Fibroblast of lung (primary cell): ENCODE measurements at places on chromosomes 16 and 17. TPM values are rescaled to one million over a fixed set of nuclear protein-coding genes. Genes with fewer than 3 reads are reported as not detected.

TOX3 gene
- not detected in 2 replicates for total RNA-seq

PYY gene
- total RNA-seq: 0.33 TPM in 1 of 2 replicates, not detected in the other

DNA sequence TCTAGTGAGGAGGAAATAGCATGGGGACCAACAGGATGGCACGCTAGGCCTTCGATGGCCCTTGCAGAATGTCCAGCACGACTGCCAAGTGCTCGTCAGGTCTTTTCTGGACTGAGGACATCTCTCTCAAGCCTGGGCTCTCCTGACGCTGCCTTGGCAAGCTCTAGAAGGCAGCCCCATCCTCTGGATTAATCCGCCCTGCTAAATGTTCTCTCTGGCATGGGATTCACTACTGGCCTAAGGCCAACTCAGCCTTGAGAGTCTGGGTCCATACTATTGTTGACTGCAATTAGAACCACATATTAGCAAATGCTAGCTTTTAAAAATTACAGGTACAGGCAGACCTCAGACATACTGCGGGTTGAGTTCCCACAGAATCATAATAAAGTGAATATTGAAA lies 2.5 kb upstream of the CEP295NL start:
- DNase-seq: no peak

DNA sequence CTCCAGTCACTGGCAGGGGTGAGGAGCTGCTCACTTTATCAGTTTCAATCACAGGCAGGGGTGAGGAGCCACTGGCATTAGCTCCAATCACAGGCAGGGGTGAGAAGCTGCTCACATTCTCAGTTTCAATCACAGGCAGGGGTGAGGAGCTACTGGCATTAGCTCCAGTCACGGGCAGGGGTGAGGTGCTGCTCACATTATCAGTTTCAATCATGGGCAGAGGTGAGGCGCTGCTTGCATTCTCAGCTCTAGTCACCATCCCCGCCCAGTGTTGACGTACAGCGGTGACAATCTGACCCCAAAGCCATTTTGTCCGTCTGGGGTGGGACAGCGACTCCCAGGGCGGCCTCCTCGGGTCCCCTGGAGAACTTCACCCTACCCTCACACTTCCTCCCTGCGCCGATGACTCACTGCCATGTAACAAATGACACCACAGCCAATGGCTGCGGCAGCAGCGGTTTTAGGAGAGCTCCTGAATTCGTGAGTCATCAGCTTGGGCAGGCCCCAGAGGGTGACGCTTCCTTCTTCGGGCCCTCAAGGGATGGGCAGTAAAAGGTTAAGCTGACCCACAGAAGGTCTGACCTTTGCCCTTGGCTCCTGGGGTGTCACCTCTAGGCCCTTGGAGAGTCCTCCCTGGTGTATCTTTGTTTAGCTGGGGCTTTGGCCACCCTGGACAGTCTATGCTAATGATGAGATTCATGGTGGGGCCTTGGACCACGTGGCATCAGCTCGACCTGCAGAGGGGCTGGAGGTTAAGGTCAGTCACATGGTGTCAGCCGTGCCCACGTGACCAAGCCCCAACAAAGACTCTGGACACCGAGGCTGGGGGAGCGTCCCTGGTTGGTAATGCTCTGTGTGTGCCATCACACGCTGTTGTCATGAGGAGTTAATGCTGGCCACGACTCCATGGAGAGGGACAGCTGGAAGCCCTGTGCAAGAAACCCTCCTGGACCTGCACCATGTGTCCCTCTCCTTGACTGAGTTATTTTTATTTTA lies 171.7 kb downstream of the C16orf95 start:
- peak; percentile 67 for DNase-seq

GRCh38 chr17:57210972-57211411 lies 45.3 kb upstream of the MSI2 start:
- peak; percentile 16 for DNase-seq

DNA sequence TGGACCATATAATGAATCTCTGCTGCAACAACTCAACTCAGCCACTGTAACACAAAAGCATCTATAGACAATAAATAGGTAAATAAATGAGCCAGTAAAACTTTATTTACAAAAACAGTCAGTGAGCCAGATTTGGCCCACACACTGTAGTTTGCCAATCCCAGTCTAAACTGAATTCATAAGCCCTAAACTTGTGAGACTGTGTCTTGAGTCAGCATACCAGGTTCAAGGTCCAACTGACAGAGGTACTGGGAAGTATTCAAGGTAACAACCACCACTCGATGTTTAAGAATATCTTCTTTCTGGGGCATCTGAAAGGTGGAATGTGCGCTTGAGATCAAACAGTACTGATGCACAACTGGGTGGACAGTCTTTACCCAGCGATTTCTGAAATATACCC lies 94.2 kb downstream of the HELZ start:
- no peak for DNase-seq

DNA sequence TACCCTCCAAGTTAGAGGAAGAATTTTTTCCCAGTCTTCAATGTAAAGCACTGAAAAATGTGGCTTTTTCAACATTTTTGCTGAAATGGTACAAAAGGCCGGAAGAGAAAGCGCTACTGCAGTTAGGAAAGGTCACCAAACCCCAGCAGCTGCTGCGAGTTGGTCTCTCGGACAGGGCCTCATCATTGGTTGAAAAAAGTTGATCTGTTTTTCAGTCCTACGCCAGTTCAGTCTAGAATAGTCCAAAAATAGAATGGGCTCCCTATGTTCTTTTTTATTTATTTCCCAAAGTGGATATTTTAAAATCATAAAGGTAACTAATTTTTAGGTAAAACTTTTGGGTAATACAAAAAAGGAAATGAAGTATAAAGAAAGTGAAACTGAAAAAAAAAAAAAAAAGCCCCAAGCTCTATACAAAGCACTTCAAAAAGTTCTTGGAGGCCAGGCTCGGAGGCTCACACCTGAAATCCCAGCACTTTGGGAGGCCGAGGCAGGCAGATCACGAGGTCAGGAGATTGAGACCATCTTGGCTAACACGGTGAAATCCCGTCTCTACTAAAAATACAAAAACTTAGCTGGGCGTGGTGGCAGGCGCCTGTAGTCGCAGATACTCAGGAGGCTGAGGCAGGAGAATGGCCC lies 17.4 kb downstream of the ADAP2 start:
- DNase-seq: peak; percentile 15

GRCh38 chr17:5286846-5287245 lies 4.8 kb downstream of the RABEP1 start:
- no peak for DNase-seq

DNA sequence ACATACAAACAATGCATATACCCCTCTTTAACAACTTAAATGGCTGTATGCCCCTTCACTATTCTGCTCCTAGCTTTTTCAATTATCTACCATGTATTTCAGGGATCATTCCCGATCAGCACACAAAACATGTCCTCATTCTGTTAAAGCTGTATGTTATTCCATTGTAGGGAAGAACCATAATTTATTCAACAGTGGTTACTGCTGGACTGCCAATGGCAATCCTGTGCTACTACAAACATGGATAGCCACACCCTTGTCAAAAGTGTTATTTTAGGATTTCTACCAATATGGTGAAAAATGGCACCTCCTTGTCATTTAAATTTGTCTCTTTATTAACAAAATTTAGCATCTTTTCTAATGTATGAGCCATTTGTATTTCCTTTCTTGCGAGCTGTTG lies 85.1 kb upstream of the BCAR1 start:
- DNase-seq: no peak
